Jurkat, Clone E6-1 (cell line): ENCODE measurements at places on chromosomes 4 and X.

- no peak for DNase-seq
Measured at GRCh38 chr4:9952415-9952950, 68.8 kb downstream of the SLC2A9 start.

GRCh38 chrX:109855501-109855900, 122.4 kb upstream of the ACSL4 start:
- no peak for DNase-seq

DNA sequence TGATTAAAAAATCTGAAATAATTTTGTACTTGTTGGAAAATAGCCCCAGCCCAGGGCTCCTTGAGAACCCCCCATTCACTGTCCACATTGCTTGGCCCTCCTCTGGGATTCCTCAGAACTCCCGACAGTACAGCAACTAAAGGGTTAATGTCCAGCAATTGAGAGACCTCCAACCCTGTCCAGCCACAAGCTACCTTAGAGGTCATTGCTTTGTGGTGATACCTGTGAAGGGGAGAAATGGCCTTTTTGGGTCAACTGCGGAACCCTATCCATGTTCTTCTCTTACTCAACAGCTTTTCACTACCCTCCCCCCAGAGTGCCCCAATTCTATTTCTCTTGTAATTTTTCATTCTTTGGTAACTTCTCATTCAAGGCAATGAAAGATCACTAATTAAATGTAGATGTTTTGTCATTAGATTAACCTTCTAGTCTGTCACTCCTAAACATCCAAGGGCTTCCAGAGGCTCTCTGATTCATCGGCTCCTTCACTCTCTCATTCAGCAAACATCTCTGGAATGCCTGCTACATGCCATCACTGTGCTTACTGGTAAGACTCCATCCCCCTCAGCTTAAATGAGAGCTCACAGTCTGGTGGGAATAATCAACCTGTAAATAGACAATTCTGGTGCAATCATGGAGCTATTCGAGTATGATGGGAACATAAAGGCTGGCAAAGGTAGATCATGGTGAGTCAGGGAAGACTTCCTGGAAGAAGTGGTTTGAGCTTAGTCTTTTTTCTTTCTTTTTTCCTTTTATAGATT, 241.4 kb upstream of the PGRMC2 start:
- no peak for DNase-seq

DNA sequence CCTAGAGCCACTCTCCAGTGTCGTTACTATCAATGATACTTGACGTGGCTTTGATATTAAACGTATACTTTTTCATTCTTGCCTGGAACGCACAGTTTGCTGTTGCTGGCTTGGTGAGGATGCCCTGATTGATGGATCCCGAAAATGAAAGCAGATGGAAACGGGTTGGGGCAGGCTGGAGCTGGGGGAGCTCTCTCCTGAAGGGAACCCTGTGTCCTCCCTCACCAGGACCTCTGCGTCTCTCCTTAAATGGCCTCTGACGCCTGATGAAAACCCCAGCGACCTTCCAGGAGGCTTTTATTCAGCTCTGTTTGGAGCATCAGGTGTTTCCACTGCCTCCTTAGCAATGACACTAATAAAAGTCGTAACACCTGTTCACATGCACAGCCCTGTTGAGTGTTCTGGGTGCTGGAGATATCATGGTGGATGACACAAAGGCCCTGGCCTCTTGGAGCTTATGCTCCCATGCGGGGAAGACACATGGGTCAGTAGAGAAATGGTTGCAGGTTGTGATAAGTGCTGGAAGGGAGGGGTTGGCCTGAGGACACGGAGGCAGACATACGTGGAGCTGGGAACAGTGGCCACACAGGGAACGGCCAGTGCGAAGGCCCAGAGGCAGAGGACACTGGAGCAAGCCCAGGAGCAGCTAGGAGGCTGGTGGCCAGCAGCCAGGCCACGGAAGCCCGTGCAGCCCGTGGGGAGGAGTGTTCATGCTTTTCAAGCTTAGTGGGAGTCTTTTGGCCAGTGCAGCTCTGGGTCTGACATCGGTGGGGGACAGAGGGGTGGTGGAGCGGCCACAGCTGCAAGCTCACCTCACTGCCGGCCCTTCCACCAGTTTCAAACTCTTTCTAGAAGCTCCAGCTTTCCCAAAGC, 7.5 kb downstream of the MSANTD1 start:
- no peak for DNase-seq

DNA sequence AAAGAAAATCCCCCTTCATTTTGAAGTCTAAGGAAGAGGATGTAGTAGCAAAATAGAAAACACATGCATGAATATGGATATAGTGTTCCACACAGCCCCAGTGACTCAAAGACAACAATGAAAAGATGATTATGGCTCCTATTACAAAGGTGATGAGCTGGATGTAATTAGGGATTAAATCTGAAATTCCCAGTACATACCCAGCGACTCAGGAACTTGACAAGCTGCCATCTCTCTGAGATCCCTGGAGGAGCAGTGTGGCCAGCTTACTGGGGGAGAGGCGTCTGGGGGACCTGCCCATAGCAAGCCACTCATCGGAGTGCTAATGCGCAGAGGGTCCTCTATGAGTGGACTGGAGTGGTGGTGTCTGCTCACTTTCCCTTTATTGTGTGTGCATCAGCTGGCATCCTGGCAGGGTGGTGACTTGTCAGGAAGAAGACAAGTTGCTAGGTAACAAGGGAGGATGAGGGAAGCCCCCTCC, 42.7 kb upstream of the MGST2 start:
- DNase-seq: no peak

DNA sequence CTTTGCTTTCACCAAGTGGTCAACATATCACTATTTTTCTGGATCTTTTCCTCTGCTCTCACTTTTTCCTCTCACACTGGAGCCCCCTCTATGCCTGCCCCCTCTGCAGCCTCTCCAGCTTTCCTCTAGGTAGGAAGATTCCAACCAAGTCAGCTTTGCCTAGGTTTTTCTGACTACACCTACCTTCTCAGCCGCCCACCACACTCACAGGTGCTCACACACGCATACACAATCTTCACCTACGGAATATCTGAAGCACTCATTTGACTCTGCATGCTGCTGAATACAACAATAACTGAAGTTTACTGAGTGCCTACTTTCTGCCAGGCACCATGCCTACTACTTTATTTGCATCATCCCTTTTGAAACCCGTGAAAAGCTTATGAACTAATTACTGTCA, 328.0 kb downstream of the PPP3CA start:
- no peak for DNase-seq

- DNase-seq: no peak
Measured at GRCh38 chrX:77740376-77740905, 45.6 kb downstream of the ATRX start.

DNA sequence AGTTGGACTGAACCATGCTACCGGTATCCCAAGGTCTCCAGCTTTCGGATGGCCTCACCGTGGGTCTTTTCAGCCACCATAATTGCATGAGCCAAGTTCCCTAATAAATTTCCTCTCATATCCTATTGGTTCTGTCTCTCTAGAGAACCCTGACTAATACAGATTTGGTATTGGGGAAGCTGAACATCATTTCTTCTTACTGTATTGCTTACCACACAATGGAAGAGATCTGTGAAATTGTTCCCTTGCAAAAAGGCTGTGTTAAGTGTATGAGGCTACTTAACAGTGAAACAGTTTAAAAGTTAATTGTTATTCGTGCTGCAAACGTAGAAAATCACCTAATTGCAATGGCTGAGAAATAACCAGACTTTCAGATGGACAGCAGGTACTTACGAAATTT, 34.0 kb downstream of the PLAC8 start:
- no peak for DNase-seq

GRCh38 chrX:56947699-56948098, 47.6 kb downstream of the SPIN3 start:
- no peak for DNase-seq

- DNase-seq: no peak
Measured at GRCh38 chrX:46666831-46667230, 92.1 kb downstream of the SLC9A7 start.

- DNase-seq: no peak
Measured at GRCh38 chr4:7189475-7190277, 2.7 kb upstream of the SORCS2 start.

DNA sequence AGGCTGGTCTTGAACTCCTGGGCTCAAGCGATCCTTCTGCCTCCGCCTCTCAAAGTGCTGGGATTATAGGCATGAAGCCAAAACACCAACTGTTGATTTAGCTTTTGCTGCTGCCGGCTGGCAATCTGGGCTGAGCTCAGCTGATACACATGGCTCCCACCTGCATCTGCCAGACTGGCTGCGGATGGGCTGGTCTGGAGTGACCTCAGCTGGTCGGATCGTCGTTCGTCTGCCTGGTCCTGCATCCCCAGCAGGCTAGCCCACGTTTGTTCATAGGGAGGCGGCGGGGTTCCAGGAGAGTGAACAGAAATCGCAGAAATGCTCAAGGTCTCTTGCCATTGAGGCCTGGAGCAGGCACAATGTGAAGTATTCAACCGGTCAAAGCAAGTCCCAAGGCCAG, 74.4 kb upstream of the DDX3X start:
- no peak for DNase-seq

DNA sequence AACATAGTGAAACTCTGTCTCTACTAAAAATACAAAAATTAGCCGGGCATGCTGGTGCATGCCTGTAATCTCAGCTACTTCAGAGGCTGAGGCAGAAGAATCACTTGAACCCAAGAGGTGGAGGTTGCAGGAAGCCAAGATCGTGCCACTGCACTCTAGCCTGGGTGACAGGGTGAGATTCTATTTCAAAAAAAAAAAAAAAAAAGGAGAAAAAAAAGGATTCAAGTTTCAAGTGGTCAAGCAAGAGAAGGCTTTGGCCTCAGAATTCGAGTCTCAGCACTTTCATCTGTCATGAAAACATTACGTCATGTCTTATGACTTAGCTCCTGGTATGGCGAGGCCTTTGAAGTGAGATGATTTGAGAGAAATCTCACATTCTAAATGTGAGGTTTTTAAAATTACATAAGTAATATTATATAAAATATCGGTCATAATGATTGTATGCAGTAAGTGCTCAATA, 21.2 kb upstream of the DHRSX start:
- no peak for DNase-seq

GRCh38 chr4:109589119-109589518, 29.1 kb downstream of the MCUB start:
- DNase-seq: no peak

DNA sequence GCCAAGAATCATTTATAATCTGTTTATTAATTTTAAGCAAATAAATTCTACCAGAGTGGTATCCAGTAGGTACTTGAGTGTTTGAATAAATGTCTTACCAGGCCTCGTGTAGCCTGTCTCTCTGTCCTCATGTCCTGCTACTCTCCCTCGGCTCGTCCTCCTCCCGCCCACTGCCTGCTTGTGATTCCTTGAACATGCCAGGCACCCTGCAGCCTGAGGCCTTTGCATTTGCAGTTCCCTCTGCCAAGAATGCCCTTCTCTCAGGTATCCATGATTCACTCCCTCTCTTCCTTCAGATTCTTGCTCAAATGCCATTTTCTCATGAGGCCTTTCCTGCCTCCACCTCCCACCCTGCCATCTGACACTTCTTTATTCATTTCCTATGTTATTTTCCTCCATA, 209.7 kb upstream of the PRPS2 start:
- no peak for DNase-seq

DNA sequence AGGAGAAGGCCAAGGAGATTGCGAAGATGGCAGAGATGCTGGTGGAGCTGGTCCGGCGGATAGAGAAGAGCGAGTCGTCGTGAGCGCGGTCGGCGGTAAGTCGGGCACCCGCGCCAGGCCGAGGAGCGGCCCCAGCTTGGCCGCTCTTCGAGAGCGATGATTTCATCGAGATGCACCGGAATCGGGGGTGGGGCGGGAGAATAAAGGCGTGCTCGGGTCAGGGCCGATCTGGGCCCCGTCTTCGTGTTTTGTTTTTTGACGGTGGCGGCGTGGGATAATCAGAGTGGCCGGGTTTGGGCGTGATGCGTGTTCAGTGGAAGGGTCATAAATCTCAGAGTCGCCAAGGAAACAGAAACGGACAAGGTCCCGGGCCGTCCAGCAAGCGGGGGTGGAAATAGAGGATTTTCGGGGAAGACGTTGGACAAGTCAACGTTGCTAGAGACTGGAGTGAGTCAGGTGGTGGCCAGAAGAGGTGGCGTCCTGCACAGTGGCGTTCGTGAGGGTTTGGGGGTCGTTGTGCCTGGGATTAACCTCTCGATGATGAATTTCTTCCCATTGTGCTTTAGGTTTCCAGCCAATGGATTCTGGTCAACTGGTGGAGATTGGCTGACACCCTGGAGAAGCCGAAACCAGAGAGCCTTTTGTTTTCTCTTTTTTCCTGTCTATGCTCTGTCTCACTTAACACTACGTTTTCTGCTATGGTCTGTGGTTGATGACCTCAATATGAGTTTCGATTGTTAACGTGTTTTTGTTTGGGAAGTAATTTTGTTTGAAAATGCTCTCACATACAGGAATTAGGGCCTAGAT, 882 bp downstream of the MRFAP1 start:
- DNase-seq: no peak

- DNase-seq: no peak
Measured at GRCh38 chr4:78131403-78131802, 74.3 kb downstream of the FRAS1 start.

DNA sequence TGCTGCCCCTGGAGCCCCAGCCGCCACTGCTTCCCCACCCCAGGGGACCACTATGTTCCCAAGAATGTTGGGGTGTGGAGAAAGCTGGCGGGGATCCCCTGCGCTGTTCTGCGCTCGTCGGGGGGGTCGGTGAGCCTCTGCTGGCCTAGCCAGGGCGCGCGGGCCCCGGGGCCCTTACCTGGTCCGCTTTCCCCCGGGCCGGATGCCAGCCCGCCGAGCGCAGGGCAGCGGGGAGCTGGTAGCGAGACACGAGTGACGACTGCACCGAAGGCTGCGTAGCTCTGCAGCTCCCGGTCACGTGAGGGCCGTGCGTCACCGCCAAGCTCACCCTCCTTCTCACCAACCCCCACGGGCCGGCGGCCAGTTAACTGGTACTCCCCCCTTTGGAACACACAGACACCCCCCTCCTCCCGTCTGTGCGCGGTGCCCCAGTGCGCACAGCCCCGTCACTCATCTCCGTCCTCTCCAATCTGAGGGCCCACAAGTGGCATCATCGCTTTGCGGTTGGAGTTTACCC, at the start of gene BEX1:
Gene BEX1 (minus strand): TSS at position 254 of the 517 bp plus-strand sequence. CDS start 897 bp downstream, outside the sequence.
- DNase-seq: peak; percentile 64

DNA sequence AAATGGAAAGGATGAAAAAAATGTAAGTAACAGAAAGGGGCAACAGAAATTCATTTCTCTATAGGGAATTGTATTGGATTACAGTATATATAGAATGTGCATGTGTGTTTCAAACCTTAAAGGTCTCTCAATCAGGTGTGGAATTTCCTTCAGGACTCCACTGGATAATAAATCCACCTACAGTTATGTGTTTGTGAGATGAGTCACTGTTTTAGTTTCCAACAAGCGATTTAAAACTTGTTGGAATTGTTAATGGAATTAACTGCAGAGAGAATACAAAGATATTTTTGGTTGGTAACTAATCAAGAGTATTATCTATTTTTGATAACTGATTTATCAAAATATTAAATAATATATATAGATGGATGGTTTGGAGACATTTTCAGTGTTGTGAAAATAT, 32.8 kb downstream of the CEP44 start:
- no peak for DNase-seq

DNA sequence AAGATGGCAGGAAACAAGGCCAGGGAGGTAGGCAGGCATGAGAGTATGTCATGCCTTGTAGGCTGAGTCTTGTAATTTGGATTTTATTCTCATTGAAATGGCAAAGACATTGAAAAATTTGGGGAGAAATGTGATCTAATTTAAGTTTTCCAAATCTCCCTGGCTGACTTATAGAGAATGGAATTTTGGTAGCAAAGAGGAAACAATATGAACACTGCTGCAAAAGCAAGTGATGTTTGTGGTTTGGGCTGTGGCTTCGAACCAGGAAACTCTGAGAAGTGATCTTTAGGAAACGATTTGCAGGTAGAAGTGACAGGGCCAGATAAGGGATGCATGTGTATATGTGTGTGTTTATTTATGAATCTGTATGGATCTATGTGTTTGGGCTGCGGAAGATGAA, 35.6 kb downstream of the ARSJ start:
- DNase-seq: peak; percentile 19
